Stimulated activated CD4-positive, alpha-beta T cell treated with anti-CD3 and anti-CD28 coated beads, Interleukin-2, amount 100 ng/mL, for 4 hours (primary cell): ENCODE measurements at places on chromosomes 16 and 17.

- no peak for DNase-seq
Observed at GRCh38 chr17:75822119-75822799, 21.9 kb downstream of the UNC13D start.

GRCh38 chr17:42475121-42475520 is 16.4 kb downstream of the ATP6V0A1 start:
- DNase-seq = no peak

DNA sequence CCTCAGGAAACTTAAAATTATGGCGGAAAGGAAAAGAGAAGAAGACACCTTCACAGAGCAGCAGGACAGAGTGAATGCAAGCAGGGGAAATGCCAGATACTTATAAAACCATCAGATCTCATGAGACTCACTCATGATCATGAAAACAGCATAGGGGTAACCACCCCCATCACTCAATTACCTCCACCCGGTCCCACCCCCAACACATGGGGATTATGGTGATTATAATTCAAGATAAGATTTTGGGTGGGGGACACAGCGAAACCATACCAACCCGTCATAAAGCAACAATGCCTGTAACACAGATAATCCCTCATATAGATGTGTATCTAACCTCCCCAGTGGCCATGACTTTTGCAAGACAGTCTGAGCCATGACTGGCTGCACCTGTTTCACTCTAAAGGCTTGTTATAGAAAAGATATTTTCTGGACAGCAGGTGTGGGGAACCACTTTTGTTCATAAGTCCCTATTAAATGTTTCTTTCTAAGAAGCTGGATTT is 7.0 kb upstream of the GSDMA start:
- no peak for DNase-seq

DNA sequence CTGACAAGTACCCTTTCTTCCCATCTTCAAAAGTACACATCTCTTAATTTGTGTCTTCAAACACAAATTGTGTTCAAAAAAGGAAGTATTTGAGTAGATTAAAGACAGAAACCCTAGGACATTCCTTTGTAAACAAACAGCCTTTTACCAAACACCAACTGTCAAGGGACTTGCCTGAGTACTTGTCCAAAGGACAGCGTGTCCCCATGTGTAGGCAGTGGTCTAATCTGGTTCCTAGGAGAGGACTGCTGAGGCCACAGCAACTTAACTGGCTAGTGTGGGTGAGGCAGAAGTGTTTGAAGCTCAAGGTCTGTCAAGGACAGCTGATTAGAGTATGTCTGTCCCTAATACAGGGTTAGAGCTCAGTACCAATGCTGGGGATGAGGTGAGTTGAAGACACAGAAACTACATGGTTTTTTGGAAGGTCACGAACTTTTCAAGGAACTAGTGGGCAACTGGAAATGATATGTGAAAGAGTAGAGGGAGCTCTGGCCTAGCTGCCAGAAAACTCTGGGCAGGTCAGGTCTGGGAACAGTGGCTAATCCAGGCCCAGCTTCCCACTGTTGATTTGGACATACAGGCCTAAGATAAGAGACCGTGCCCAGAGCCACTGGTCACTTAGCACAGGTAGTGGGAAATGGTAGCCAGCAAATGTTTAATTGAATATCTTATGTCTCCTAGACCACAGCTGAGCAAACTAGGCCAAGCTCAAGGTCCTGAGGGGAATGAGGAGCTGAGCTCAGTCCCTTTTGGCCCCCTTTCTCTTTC is 10.1 kb downstream of the HMOX2 start:
- DNase-seq = no peak

GRCh38 chr16:12574721-12575120 is 229.0 kb downstream of the CPPED1 start:
- no peak for DNase-seq

GRCh38 chr17:79844869-79845600 is 5.8 kb upstream of the CBX4 start:
- no peak for DNase-seq

DNA sequence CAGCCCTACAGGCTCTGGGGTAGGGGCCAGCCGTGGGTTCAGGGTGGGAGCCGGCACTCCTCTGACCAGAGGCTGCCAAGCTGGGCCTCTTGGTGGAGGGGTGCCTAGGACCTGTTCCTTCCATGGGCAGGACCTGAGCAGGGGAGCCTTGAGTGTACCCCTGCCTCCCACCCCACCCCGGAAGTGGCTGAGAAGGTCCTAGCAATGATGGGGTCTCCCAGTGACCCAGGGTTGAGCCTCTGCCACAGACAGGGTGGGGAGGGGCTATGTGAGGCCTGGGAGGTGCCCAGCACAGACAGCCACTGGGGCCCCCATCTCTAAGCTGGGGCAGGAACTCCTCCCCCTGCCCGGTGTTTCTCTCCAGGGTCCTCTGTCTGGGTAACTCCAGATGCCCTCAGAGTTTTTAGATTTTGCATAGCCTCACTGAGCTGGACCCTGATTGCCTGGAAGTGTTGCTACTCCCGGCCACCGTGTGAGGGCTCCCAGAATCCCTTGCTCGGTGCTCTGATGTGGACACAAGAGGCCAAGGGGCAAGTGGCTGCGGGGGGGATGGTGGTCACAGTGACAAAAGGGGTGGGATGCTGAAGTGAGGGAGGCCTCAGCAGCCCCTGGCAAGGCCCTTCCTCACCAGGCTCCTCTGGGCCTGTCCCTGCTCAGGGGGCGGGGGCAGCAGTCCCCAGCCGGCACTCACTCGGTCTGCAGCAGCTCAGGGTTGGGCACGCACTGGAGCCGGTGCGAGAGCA is 6.4 kb upstream of the MTSS2 start:
- DNase-seq = no peak

DNA sequence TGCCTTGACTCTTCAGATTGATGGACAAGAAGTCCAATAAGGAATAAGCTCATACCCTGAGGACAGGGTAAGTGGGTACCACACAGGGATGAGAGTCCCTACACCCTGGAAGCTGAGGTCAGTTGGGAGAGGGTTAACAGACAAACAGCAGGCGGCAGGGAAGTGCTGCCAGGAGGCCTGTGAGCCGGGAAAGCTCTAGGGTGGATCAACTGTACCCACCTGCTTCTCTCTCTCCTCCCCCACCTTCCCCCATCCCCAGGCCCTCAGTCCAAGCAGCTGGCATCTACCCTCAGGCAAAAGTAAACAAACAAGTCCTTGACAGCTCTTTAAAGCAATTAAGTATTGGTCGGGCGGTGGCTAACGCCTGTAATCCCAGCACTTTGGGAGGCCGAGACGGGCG is 20.7 kb upstream of the MYLK3 start:
- DNase-seq = no peak

DNA sequence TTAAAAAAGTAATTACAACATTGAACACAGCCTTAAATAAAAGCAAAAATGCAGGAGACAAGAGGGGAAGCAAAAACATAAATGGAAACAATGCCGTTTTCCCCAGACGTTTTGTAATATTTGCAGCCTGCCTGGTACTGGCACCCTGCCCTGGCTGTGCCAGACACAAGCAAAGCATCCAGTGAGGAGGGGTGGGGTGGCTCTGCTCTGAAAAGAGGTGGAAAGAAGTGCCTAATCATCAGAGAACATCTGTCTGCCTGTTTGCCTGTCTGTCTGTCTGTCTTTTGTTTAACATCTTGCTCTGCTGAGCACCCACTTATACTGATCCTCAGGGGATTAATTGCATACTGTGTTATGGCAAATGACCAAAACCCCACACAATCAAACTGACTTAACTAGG is 62.7 kb downstream of the C16orf82 start:
- DNase-seq = no peak

DNA sequence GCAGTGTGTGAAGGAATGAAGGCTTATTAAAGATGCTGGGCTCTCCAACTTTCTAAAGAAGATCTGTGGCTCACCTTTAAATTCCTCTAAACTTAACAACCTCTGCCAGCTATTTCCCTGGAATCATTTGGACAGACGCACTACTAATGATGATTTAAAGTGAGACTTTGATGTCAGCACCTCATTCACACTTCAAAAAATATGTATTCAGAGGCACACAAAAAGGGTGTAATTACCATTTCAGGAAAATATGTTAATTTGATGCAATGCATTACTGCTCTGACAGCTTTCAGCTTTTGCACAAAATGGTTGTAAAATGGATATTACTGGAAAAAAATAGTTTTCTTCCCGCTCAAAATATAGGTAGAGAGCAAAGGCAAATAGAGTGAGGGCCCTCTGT is 423.9 kb upstream of the ASIC2 start:
- DNase-seq = no peak

GRCh38 chr17:15966183-15966878 is 21.4 kb downstream of the ADORA2B start:
- no peak for DNase-seq

DNA sequence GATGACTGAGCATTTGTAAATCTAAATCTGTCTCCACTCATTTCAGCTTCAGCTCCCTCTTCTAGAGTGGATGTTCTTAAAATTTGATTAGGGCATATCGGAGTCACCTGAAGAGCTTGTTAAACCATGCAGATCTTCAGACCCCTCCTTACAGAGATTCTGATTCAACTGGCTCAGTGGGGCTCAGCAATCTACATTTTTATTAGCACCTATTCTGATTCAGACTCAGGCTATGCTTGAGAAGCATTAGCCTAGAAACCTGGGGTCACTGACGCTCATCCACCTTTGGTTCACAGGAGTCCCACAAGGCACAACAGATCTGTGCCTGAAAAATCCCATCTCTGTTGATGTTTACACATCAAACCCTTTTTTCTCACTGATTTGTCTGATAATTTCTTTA is 365.6 kb downstream of the GRIN2A start:
- no peak for DNase-seq

DNA sequence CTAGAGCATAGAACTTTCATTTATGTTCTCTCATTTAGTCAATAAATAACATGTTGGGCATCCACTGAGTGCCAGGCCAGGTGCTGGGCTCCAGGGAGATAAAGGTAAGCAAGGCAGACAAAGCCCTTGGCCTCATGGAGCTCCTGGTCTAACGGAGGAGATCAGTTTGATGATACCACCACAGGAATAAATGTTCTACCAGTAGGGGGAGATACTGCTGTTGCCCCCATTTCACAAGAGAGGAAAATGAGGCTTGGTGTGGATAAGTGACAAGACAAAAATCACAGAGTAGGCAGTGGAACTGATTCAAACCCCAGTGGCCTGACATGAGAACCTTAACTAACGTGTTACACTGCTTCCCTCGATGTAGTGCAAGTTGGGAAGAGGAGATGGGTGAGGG is 80.4 kb upstream of the ERCC4 start:
- DNase-seq = no peak

- DNase-seq = no peak
Observed at GRCh38 chr17:81502471-81503017, 10.1 kb downstream of the ACTG1 start.

DNA sequence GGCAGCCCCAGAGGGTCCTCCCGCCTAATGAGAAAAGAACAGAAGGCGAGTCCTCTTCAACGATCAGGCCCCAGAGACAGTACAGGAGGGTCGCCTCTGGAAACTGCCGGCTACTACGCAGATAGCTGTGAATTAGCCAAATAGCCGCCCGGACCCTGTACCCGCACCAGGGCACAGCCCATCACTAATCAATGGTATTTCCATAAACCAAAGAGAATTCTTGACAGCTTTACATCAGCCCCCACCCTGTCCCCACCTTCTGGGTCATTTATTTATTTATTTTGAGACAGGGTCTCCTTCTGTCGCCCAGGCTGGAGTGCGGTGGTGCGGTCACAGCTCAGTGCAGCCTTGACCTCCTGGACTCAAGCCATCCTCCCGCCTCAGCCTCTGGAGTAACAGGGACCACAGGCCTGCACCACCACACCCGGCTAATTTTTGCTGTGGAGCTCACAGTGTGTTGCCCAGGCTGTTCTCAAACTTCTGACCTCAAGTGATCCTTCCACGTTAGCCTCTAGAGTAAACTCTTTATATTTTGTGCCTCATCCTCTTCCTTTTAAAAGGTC is 805 bp upstream of the CLCN7 start:
- DNase-seq = no peak

- DNase-seq = no peak
Observed at GRCh38 chr17:3531266-3532101, 26.1 kb downstream of the TRPV3 start.

GRCh38 chr16:23771642-23772041 is 16.8 kb downstream of the CHP2 start:
- DNase-seq = no peak

DNA sequence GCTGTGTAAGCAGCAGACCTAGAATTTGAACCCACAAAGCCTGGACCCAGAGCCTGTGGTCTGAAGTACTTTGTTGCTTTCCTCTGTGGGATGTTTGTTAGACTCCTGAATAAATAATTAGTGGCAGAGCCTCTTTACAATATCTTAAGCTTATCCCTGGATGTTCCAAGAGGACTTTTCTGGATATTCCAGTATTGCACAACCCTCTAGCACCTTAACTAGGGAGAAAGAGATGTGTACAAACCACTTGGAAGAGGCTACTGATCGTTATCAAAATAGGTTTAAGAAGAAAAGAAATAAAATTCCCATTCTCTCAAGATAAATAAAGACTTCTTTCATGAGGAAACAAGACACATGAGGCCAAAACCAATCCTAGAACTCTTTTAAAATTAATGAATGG is 632.4 kb downstream of the CDH11 start:
- no peak for DNase-seq

DNA sequence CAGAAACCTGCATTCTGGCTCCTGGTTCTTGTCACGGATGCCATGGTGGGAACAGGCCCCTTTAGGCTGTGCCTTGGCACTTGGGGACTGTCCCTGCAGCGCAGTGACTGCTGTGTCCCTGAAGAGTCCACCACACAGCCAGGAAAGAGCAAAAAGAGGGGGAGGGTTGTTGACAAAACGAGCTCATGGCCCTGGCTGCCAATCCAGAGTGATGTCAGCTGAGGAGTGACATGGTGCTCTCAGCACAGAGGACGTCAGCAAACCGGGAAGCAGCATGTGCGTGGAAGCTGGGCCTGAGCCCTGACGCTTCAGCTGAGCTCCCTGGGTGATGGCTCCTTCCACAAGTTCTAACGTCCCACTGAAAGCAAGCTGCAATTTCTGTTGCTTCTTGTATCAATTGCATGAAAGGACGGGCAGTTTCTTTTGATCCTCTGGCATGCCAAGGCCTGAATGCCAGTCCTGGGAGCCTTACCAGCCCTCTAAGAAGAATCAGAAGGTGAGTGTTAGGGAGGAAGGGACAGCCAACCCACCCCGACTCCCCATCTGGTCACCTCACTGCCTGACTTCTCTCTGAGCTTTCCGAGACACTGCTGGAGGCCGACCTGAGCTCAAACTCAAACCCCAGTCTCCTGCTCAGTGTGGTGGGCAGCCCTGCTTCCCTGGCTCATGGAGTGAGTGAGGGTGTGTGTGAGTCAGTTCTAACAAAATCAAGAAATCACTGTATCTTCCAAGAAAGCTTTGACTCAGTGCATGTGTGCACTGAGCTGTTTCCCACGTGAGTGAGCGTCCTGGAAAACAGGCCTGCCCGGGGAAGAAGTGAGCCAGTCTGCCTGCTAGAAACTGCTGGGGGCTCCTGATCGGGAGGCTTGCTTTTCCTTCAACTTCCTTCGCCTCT is 14.7 kb upstream of the WNT3 start:
- DNase-seq = no peak
